ENCODE measurements at places on chromosomes 16 and 17. TPM values are rescaled to one million over a fixed set of nuclear protein-coding genes. Genes with fewer than 3 reads are reported as not detected.

Gene TMEM100
- 13.2 TPM for polyA plus RNA-seq

Gene MT1A
- 73.4 TPM for polyA plus RNA-seq

Gene NKD1
- polyA plus RNA-seq, result 0.68 TPM

Gene BAHCC1
- 8.7 TPM for polyA plus RNA-seq

Gene MT1E
- 129 TPM for polyA plus RNA-seq

Gene TPSD1
- polyA plus RNA-seq, result 0.16 TPM

Gene KREMEN2
- polyA plus RNA-seq, result not detected

Gene LIMD2
- polyA plus RNA-seq, result 8.7 TPM

Gene TCAP
- polyA plus RNA-seq, result 4,928 TPM

GRCh38 chr17:75078284-75079022 lies 9.3 kb upstream of the SLC16A5 start:
- no peak for DNase-seq

GRCh38 chr17:77790143-77790829 lies 168.2 kb upstream of the TNRC6C start:
- no peak for DNase-seq

- DNase-seq, result no peak
Observed at GRCh38 chr16:70777973-70778406, 23.0 kb downstream of the VAC14 start.

DNA sequence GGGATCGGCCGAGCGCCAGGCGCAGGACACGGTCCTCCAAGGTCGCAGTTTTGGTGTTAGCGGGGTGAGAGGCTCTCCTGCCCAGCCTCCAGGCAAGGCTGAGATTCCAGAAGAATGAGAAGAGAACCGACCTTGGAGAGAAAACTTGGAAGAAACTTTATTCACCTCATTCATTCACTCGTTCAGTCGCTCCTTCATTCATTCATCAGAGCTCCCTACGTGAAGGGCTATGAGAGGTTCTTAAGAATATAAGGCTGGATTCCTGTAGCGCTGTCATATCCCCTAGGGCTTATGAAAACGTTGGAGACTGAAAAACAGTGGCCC lies 991 bp upstream of the MYH10 start:
- no peak for DNase-seq

GRCh38 chr16:15510992-15511391 lies 76.6 kb downstream of the BMERB1 start:
- no peak for DNase-seq

GRCh38 chr17:28372203-28372944 lies 880 bp downstream of the SARM1 start:
- DNase-seq, result peak; percentile 71

DNA sequence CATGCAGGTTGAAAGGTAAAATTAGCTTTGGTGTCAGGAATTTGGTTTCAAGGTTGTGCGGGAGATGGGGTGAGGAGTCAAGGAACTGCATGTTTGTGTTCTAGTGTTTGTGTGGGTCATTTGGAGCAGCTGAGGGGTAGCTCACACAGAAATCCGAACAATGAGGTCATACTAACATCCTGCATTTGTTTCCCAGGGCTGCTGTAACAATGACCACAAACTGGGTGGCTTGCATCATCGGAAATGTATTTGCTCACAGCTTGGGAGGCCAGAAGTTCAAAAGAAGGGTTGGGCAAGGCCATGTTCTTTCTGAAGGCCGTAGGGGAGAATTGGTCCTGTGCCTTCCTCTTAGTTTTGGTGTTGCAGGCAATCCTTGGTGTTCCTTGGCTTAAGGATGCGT lies 287.4 kb downstream of the HAPSTR1 start:
- no peak for DNase-seq

- DNase-seq, result no peak
Observed at GRCh38 chr17:37735165-37735564, 9.7 kb downstream of the HNF1B start.

DNA sequence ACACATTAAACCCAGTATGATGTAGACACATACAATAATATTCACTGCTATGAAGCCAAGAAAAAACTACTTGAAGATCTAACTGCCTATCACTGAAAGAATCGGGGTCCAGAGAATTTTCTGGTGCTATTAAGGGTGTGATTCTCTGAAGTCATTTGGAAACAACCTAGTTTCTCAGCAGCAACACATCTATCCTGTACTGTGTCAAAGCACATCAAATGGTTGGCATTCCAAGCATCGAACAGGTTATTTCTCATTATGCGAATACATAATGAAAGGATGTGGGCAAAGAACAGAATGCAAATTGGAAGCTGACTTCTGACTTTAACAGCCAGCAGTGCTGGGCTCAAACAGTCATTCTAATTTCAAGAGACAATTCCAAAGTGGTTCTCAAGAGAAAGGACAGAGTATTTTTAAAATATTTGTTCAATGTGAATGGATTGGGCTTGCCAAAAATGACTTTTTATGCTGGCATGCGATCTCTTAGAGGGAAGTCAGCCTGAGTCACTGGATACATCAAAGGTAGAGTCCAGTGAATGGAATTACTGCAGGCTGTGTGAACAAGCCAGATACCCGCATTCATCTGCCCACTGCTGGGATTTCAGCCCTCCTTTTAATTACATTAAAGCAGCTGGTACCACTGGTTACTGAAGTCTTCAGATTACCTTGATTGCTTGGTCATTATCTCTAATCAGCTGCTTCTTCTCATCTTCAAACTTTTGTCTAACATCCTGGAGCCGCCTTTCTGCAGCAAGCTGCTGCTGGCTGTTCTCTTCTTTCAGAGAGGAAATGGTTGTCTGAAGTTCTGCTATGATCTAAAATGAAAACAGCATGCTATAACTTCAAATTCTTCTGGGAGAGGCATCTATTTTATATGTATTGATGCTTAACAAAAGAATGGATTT lies 181.2 kb upstream of the AXIN2 start:
- DNase-seq, result no peak

- peak; percentile 80 for DNase-seq
Observed at GRCh38 chr16:85637808-85638647, 24.9 kb downstream of the GSE1 start.

DNA sequence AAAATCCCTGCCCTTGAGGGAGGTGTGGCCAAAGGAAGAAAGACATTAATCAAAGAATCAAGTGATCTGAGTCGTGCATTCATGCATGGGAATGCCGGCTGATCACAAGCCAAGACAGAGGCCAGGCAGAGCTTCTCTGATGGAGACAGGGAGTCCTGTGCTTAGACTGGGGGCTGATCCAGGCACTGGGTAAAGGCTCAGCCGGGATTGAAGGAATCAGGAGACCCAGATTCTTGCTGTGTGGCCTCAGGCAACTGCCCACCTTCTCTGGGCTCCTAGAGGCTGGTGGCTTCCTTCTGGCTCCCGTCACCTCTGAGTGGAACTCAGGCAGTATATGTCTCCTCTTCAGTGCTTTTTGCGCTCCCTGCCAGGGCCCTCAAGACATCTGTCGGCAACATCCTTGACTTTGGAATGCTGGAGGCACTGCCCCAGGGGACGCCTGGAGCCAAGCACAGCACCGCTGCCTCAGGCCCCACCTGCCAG lies 17.7 kb downstream of the RAI1 start:
- DNase-seq, result peak; percentile 46

- DNase-seq, result no peak
Observed at GRCh38 chr16:57285379-57285778, 907 bp upstream of the PLLP start.

- DNase-seq, result no peak
Observed at GRCh38 chr17:72927146-72927545, 165.3 kb downstream of the SLC39A11 start.
